ENCODE measurements at places on chromosomes 13 and 19.
A peak's percentile ranks its signal among the peaks of the same experiment; 100 is the strongest.

- peak; percentile 69 for DNase-seq
Observed at GRCh38 chr13:83780227-83780626, 102.0 kb downstream of the SLITRK1 start.

GRCh38 chr13:73989244-73989843 is 144.9 kb downstream of the KLF12 start:
- DNase-seq = no peak

- no peak for DNase-seq
Observed at GRCh38 chr19:2273356-2274184, 8.4 kb downstream of the PEAK3 start.

DNA sequence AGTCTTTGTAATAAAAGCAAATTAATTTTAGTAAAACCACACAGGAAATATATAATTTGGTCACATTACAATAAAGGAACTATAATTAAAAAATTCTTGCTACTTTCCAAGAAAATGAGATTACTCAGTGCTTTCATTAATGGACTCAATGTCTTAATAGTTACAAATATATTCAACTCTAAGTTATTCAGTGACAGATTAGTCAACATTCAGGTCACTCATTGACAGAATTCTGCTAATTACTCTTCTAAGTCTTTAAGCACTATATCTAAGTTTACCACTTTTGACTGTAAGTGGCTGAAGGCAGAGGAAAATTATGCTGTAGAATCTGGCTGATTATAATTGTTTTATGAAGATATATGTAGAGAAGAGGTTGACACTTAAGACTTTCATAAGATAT is 1365.0 kb downstream of the EFNB2 start:
- no peak for DNase-seq

- DNase-seq = no peak
Observed at GRCh38 chr19:57779220-57779845, 9.9 kb downstream of the ZNF586 start.

DNA sequence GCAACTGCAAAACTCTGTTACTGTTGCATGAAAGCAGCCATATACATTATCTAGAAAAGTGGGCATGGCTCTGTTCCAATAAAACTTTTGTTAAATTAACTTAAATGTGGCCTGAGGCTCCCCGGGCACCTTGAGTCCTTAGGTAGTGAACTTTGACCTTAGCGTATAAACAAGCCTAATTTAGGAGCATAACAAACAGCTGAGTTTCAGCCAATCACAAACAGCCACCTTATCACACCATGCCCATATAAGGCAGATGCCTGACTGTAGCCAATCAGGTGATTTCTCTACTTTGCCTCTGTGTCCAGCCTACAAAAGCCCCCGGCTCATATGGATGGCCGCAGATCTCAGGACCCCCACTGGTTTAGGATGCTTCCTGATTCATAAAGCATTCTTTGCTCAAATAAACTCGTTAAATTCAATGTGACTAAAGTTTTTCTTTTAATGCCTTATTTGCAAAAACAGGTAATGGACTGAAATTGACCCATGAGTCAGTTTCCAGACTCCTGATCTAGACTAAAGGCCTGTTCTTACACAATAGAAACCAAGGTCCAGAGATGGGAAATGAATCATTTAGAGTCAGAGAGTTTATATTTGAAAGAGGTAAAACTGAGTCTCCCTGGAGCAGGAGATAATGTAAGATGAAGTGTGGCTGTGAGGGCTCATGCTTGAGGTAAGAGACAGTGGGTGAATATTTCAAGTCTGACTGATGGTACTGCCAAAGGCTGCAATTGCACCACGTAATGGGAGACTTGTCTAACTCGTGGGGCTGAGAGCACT is 130.2 kb downstream of the FGF9 start:
- DNase-seq = no peak

GRCh38 chr13:56134524-56134923 is 1006.2 kb upstream of the PRR20A start:
- no peak for DNase-seq

GRCh38 chr13:71300602-71301001 is 566.4 kb downstream of the DACH1 start:
- no peak for DNase-seq

DNA sequence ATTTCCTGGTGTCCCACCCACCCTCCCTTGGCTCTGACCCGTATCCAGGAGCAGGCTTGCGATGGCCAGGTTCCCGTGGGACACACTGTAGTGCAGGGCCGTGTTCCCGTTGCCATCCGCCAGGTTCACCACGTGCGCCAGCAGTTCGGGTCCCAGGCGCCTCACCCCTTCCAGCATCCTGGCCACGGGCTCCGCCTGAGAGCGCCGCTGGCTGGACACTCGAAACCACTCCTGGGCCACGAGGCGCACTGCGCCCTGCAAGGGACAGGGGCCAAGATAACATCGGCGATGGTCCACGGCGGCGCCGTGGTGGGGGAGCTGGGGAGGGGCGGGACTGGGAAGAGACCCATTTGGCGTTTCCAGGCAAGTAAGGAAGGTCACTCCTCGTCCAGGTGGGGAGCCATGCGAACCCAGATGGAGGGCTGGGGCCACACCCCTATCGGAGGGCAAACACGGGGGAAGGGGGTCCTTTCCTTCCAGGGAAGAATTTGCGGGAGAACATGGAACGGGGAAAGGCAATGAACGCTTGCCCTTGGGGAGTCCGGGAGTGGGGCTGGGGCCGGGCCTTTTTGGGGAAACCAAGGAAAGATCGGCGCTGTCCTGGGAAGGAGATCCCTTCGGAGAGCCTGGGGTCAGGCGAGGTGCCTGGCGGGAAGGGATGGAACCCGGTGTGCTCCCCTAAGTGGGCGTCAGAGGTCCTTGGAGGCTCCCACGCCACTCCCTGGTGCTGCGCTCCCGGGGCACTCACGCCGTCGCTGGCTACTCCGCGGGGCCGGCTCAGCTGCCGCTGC is 9.9 kb downstream of the KANK3 start:
- no peak for DNase-seq

DNA sequence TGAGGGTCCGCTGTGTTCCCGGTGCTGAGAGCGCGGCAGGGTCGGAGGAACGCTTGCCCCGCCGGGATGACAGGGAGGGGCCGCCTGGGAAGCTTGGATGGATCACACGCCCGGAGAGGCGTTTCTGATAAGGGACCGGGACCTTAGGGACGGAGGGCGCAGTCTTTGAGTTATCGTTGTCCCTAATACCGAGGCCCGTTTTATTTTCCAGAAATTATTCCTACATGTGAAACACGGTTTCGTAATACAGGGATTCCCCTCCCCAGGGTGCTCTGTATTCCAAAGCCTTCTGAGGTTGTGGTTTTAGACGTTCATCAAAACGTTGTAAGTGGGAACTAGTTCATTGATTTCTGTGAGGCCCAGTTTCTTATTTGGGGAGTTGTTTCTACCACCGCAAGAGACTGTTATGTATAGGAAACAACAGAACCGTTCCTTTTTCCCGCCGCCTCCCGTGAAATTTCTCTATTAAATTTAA is 752 bp downstream of the PDCD5 start:
- no peak for DNase-seq

- DNase-seq = no peak
Observed at GRCh38 chr13:55493297-55493696, 1647.4 kb upstream of the PRR20A start.

DNA sequence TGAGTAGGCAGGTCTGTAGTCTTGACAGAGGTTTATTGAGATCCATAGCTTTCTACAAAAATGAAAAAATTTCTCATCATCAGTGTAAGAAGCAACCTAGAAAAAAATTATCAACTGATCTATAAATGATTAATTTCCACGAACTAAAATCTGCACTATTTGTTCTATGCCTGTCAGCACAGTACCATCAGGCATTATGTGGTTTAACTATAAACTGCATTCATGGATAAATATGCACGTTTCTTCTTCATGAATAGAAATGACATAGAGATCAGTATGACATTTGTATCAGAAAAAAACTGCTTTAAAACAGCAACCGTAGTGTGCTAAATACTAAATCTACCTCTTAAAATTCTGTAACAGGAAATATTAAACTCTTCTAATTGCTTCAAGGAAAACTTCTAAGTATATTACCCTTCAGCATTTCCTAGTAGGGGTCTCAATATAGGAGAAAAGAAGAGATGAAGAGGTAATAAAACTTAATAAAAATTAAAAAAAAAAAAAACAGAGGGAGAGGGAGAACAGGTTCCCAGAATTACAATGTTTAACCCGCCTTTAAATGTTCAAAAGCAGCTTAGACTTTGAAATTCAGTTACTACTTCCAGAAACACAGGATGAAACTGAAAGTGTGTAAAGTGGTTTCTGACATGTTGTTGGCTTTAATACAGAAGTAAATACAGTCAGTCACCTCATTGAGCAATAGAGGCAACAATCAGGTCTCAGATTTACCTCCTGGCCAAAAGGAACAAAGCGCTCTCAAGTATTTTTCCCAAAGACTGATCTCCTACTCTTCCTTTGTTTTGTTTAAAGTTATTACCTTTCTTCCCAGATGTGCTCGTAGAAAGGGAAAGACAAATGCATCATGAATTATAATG is 144.4 kb downstream of the DIAPH3 start:
- DNase-seq = no peak

- no peak for DNase-seq
Observed at GRCh38 chr13:101988140-101988539, 413.7 kb downstream of the FGF14 start.

DNA sequence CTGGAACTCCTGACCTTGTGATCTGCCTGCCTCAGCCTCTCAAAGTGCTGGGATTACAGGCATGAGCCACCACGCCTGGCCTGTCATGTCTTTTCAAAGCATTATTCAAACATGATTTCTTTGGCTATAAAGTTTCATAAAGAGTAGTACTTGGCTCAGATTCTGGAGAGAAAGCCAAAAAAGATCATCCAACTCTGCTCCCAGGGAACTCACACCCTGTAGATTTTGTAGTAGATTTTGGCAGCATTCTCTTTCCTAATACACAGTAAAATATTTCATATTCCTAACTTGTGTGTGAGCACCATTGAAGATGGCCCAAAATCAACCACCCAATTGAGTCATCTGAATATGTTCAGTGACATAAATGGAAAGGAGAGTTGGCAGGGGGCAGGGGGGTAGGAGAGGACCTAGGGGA is 48.4 kb downstream of the CAB39L start:
- no peak for DNase-seq

GRCh38 chr13:114046431-114046975 is 72.6 kb upstream of the C13orf46 start:
- no peak for DNase-seq

DNA sequence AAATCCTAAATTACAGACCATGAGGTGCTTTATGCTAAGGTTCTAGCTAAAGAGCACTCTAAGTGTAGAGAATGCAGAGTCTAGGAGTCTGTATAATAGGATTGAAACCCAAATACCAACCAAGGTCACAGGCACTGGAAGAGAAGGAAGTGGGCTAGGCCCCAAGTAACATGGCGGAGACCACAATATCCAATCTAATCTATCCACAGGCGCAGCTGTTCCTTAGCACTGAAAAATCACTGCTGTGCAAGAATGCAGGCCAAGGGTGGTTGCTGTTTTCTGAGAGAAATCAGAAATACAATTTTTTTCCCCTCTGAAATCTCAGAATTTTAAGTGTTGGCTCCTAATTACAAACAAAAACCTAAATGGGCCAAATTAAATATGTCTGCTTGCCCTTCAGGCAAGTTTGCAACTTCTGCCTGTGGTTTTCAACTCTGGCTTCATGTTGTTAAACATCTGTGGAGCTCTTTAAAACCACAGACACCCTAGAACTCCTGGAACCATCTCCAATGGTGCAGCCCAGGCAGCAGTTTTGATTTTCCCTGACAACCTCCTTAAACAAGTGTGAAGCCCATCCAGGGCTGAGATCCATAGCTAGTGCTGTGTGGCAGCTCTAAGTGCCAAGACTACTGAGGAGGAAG is 6.1 kb downstream of the RANBP3 start:
- DNase-seq = no peak

GRCh38 chr19:43446746-43447489 is 18.5 kb downstream of the LYPD3 start:
- DNase-seq = peak; percentile 42

- no peak for DNase-seq
Observed at GRCh38 chr13:95643571-95643935, 953 bp downstream of the DZIP1 start.

DNA sequence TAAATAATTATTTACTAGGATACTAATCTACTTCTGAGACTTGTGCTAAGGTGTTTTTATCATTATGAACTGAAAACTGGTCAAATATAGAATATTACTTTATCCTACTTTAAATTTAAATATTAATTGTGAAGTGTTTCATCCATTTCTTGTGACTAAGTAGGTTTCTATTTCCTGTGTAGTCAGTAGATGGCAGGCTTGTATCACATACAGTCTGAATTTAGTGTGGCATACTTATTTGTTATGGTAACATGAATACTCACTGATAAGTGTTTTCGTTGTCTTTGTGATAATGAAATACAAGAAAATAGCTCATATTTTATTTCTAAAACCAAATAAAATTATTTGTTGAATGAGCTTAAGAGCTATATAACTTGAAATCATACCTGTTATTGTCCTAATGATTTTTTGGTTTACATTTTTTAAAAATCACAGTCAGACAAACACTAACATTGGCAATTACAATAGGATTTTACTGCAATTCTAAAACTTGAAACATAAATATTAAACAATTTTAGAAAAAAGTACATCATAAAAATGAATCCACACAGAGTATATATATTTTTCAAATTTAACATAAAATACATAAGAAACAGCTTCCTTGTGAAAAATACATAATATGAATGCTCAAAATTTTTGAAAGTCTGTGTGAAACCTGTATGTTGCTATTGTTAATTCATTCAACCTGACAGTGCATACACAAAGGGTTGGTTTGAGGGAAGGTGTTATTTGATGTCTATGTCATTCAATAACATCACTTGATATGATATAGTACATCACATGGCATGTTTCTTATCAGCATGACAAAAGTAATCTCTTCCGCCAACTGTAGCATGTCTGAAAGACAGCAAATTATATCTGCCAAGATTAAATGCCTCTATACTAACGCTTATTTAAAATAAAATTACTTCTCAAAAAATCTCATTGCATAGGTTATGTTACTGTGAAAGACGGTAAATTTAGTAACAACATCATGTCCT is 904.8 kb upstream of the PCDH20 start:
- peak; percentile 3 for DNase-seq

GRCh38 chr19:1811942-1812425 is at the start of gene ATP8B3:
ATP8B3 (minus strand) TSS chr19:1812276; CDS start chr19:1811736, 540 bp downstream.
- no peak for DNase-seq

- no peak for DNase-seq
Observed at GRCh38 chr19:13051557-13052165, 51.0 kb downstream of the LYL1 start.

GRCh38 chr13:81990652-81991051 is 1649.7 kb upstream of the SPRY2 start:
- DNase-seq = no peak

DNA sequence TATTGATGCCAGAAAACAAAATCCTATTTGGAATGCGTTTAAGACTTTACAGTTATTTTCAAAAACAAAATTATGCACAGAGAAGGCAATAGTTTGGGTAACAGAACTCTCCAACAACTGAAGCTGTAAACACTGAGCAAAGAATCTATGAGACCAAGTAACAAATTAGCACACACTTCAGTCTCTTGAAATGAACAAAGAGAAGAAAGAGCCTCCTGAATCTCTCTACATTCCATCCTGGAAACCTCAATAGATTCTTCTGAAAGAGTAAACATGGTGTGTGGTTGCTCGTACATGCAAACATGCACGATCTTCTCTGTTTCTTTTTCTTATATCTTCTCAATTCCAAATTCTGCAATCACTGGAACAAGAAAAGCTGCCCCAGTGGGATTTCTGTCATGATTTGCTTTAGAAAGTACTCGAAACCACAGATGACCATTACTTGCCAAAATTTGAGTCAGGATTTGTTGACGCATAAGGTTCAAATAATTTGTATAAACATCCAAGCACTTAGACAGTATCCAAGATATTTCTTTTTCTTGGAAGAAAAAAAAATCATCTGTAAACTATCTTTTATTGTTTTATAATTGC is 137.9 kb upstream of the DACH1 start:
- no peak for DNase-seq

- DNase-seq = no peak
Observed at GRCh38 chr13:50991579-50992521, 82.3 kb downstream of the RNASEH2B start.
